ENCODE measurements at places on chromosomes 11 and 22.

GRCh38 chr11:12087075-12088004 is 23.1 kb upstream of the MICAL2 start:
- no peak for DNase-seq

DNA sequence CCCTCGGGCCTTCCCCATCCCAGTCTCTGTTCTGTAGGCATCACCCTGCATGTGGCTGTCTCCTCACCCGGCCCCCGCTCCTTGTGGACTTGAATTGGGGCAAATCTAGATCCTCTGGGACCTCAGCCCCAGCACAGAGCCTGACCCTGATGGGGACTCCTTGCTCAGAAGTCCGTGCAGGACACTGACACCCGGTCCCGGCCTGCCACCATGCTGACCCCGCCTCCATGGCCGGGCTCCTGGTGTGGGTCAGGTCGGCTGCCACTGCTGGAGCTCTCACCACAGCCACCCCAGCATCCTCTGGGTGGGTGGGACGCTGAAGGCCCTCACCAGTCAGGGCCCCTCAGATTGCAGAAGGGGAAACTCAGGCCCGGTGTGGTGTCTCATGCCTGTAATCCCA is 1.8 kb downstream of the IGLL1 start:
- no peak for DNase-seq

DNA sequence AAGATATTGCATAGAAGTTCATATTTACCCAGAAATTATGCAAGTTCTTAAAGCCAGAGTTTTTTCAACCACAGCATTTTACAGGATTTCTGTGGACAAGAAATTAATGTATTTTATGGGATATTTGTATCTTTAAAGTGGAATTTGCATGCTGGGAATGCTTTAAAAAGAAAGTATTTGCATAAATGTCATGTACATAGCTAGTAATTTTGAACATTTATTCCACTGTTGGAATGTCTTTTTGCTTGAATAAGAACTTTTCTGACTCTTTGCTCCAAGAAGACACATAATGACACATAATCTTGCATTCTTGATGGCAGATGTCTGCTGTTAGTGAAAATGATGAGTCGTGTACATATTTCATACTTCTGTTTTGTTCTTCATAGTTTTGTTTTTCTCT is 66.6 kb downstream of the ATXN10 start:
- no peak for DNase-seq

GRCh38 chr11:114166897-114167323 is 107.4 kb downstream of the ZBTB16 start:
- DNase-seq = no peak

GRCh38 chr11:82810738-82811137 is 77.1 kb upstream of the FAM181B start:
- DNase-seq = no peak

DNA sequence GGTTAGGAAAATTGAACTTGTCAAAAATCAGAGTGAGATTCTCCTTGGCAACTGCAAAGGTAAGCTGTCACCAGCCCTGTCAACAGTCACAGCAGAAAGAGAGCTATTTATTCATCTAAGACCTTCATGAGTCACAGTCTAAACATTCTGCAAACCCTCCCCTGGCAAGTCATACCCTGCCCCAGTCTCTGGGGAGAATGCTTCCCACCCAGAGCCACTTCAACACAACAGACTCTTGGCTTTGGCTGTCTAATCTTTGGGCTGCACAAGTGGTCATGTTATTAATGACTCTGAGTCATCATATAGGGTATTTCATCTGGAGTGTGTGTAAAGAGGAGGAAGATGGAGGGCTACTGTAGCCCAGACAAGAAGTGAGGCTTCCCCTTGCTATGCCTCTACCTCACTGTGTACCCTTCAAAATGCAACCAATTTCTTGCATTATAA is 153.4 kb downstream of the CCDC34 start:
- DNase-seq = no peak

DNA sequence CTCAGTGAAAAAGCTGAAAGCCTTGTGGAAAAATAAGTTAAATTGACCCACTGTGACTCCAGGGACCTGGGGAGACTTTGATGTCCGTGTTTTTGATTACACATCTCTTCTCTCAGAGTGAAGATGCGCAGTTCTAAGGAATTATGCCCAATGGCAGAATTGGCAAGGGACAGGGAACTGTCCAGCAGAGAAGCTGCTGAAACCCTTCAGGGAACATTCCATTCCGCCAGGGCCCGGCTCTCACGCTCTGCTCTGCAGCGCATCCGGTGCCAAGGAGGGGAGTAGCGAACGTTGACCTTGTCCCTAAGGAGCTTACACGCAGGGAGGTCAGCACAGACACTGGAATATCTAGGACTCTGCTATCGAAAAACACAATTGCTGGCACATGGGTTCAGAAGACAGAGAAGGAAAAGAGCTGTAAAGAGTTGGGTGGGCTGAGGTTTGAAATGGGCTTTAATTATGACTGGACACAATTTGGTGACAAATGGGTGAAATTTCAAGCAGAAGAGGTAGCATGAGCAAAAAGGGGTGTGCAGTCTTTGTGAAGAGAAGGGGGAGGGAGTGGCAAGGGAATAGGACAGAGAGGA is 64.5 kb upstream of the B3GAT1 start:
- no peak for DNase-seq

GRCh38 chr22:40240686-40241085 is 63.0 kb downstream of the TNRC6B start:
- DNase-seq = no peak

- no peak for DNase-seq
Measured at GRCh38 chr22:43241138-43241597, 54.2 kb upstream of the TTLL12 start.

- no peak for DNase-seq
Measured at GRCh38 chr11:101444164-101444563, 139.6 kb downstream of the TRPC6 start.

GRCh38 chr11:118088531-118088930 is 1.8 kb upstream of the SMIM35 start:
- DNase-seq = no peak

DNA sequence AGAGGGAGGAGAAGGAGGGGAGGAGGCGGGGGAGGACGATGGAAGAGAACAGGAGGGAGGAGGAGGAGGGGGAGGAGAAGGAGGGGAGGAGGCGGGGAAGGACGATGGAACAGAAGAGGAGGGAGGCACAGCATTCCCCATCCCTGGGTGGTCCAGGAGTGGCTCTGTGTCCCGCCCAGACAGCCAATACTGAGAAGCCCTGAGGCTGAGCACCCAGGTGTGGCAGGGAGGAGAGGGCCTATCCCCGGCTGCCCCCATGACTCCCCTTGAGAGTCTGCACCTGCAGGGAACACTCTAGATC is 717 bp downstream of the MRGPRE start:
- no peak for DNase-seq

GRCh38 chr11:88683024-88683423 is 345.5 kb upstream of the CTSC start:
- DNase-seq = no peak

DNA sequence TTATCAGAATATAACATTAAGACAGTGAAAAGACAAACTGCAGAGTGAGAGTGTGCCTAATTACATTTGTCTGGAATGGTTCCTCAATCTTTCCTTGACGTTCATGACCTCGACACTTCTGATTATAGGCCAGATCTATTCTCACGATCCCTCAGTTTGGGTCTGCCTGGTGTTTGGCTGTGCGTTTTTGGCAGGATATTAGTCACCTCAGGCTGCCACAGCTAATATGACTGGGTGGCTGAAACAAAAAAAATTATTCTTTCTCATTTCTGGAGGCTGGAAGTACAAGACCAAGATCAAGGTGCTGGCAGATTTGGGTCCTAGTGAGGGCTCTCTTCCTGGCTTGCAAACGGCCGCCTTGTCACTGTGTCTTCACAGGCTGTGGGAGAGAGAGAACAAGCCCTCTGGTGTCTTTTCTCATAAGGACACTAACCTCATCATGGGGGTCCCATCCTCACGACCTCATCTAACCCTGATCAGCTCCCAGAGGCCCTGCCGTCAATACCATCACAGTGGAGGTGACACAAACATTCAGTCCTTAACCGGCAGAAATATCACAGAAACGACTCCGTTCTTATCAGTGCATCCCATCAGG is 23.2 kb downstream of the IFITM10 start:
- DNase-seq = no peak
